ENCODE measurements at places on chromosomes 5 and 9. TPM values are rescaled to one million over a fixed set of nuclear protein-coding genes. Genes with fewer than 3 reads are reported as not detected.

DNA sequence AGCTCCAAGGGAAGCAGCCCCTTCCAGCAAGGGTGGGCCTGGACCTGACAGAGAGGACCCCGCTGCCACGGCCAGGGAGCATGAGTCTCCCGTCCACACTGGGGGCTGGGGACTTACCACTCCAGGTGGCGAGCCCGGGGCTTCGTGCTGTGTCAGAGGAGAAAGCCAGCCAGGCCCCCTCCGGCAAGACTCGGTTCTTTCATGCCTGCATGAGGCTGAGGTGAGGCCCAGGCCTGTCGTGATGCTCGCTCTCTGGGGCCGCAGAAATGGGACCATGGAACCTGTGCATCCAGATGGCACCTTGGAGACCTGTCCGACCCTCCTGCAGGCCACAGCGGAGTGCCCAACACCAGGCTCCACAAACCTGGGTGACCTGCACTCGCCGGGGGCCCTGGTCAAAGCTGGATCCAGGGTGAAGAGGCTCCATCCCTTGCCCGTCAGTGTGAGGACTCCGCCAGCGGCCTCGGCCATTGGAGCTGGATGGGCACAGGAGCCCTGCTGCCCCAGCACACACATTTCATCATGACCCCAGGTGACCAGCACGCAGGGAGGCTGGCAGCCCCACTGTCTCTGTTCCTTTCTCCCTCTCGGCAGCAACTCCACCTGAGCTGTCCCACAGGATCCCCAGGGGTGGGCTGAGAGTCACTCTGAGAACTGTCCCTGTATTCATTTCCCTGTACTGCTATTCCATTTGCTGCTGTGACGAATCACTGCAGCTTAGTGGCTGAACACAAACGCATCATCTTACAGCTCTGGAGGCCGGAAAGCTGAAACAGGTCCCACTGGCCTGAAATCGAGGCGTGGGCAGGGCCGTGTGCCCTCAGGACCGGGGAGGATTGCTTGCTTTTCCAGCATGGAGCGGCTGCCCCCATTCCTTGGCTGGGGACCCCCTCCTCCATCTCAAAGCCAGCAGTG, 24.4 kb downstream of the SLC6A18 start:
- DNase-seq = no peak

GRCh38 chr5:42492974-42493373, 69.7 kb downstream of the GHR start:
- DNase-seq = no peak

- no peak for DNase-seq
Observed at GRCh38 chr5:78129597-78129996, 164.9 kb downstream of the AP3B1 start.

GRCh38 chr9:32841314-32841713, 58.0 kb downstream of the TMEM215 start:
- DNase-seq = no peak

GRCh38 chr5:5271786-5272321, 131.7 kb downstream of the ADAMTS16 start:
- DNase-seq = no peak

GRCh38 chr9:123359106-123359505, 3.1 kb downstream of the CRB2 start:
- no peak for DNase-seq

DNA sequence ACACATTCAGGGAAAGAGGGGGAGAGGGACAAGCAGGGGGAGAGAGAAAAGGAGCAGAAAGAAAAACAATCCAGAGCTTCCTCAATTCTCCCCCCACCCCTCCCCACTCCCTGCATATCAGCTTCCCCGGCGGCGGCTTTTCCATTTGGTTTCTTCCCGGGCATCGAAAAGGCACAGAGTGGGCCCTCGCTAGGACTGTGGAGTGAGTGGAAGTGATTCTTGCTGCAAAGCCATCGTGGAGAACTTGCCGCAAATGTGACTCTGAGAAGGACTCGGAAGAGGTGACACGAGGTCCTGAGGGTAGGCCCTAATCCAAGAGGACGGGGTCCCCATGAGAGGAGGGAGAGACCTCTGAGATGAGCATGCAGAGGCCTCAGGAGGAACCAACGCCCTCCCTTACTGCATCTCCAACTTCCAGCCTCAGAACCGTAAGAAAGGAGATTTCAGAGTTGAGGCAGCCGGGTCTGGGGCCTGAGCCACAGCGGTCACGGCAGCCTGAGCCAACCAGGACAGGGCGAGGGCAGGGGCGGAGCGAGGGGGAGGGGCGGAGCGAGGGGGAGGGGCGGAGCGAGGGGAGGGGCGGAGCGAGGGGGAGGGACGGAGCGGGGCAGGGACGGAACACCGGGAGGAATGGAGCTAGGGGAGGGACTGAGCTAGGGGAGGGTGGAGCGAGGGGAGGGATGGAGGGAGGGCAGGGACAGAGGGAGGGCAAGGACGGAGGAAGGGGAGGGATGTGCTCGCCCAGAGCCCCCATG, 21.2 kb upstream of the SARDH start:
- peak; percentile 31 for DNase-seq

DNA sequence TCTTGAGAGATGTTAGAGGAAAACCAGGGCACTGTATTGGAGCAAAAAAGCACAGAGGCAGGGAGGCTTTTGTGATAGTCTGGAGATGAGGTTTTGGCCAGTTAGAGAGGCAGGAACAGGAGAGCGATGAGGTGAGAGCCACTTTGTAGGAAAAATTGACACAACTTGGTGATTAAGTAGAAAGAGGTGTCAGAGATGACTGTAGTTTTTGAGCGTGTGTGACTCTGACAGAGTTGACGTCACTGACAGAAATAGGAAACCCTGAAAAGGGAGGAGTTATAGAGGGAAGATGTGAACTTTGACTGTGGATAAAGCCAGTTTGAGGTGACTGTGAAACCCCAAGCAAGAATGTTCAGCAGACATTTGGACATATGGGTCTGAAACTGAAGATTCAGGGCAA, 15.7 kb downstream of the NFX1 start:
- no peak for DNase-seq

DNA sequence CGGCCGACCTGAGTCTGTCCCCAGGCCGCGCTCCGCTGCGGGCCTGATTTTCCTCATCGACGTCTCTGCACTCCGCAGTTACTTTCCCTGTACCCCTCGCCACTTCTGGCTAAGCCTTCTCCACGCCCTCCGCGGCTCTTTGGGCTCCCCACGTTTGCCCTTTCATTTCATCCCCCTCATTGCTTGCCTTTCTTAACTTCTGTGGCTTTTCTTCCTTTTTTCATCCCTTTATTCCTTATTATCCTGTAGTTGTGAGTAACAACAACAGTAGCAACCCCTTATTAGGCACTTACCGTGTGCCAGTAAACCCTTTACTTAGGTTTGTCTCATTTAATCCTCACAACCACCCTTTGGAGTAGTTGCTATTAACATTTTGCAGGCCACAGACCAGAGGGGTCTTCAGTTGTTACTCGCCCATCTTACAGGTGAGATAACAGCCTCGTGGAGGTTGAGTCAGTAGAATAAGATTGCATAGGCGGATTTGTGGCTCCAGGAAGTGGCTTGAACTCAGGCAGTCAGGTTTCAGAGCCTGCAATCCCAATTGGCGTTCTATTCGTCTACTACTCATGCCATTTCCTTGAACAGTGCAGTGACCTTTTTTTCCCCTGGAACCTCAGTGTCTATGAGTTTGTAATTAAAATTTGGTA, 724 bp downstream of the TCERG1 start:
- DNase-seq = no peak

DNA sequence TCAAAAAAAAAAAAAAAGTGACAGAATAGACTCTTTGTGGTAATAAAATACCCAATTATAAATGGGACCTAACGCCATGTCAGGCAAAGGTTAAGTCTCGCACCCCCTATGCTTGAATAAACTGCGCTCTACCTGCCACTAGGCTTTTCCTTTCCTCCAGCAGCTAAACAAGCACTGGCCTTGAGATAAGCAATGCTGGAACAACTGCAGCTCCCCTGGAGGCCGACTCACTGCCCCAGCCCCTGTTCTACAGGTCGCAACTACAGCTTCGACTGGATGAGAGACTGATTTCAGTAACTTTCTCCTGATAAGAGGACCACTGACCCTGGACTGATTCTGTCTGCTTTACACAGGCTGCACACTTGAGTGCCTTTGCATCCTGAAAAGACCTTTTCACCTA, 210.2 kb downstream of the HSPA4 start:
- DNase-seq = no peak

GRCh38 chr5:180140571-180140970, 68.4 kb downstream of the RASGEF1C start:
- DNase-seq = no peak

DNA sequence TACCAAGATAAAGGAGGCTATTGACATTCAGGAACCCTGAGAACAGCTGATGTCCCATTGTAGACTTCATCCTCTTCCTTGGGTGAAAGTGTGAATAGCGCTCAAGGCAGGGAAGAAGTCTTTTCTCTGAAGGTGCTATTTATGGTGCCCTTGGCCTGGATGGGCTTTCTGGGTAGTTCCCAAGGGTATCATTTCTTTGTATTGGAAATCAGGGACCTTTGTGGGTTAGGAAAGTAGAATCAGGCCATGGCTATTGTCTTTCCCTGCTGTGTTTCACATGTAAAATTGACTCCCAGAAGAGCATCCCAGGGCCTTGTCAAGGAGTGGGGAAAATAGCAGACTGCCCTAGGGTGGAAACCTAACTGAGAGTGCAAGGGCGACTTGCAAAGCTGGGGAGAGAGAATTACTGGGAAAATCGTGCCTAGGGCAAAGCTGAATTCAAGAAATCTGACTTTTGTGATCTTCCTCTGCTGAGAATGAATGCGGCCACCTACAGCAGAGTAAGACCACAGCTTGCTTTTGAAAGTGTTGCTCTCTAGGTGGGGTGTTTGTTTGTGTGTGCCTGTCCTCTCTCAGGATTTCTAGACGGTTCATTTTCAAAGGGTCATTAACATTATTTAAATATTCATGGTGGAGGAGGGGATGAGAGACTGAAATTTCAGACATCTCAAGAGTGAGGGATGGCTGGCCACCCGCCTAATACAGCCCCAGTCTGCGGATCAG, 160.6 kb downstream of the C9orf152 start:
- no peak for DNase-seq

GRCh38 chr9:107698779-107699178, 209.2 kb upstream of the KLF4 start:
- DNase-seq = no peak

DNA sequence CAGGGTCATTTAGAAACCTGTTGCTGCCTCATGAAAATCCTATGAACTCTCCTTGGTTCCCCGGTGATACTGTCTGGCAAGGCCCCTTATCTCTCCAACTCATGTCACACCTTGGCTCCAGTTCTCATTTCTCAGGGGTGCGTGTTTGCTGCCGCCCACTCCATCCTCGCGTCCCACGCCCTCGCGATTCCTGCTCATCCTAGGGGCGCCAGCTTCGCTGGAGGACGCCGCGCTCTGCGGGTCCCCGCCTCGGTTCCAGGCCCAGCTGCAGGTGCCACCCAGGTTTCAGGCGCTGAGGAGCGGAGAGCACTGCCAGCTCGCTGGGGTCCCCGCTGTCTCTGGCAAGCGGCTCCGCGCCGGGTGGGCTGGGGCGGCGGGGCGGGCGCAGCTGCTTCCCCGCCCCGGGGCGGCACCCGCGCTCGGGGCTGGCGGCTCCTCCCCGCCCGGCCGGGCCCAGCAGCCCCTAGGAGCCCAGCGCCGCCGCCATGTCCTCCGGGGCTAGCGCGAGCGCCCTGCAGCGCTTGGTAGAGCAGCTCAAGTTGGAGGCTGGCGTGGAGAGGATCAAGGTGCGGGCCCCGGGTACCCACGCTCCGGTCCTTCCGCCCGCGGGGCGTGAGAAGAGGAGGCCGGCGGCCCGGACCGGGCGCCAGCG, at the start of gene GNG10:
Gene GNG10, plus strand, starts transcription at position 456 of the 652 bp plus-strand sequence. Its CDS starts 30 bp downstream, at position 486.
- peak; percentile 67 for DNase-seq

DNA sequence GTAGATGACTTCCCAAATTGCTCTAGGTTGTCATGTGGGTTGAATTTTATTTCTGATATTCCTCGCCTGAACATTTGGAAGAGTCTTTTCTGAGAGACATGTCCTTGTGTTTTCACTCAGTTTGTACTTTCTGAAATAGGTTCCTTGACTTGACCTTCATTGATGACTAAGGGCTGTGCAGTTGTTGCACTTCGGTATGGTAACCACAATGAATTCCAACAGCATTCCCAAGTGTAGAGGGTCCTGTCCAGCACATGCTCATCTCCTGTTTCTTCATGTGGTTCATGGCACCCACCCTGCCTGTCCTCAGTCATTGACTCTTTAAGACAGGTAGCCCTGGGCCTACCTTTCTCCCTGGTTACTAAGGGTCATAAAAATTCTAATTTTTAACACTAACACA, 527.8 kb downstream of the MTRR start:
- no peak for DNase-seq

- DNase-seq = no peak
Observed at GRCh38 chr5:51397996-51398395, 14.7 kb downstream of the ISL1 start.

GRCh38 chr5:149658299-149658698, 71.8 kb upstream of the PPARGC1B start:
- no peak for DNase-seq

- no peak for DNase-seq
Observed at GRCh38 chr5:5882706-5883105, 460.2 kb downstream of the ICE1 start.

DNA sequence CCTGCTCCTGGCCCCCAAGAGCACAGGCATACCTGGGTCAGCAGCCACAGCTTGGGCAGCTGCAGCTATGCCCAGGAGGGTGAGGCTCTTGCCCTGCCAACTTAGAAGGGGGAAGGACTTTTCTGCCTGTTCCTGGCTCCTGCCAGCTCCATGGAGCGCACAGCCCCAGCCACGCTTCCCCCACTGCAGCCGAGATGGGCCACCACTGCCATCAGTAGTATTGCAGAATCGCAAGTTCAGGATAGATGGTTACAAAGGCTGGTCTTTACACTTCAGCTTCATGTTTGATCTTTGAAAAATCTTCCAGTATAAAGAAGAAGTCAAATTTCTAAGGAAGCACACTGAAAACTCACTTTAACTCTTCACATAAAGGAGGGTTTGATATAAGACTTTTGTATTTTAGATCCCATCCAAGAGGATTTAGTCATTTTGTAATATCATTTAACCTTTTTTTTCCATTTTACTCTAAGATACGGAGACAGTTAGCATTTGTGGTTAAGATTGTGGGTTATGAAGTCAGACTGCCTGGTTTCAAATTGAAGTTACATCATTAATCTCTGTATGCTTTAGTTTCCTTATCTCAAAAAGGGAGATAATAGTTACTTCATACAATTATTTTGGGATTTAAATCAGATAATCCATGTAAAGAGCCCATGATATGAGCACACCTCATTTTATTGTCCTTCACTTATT, 81.8 kb downstream of the NLN start:
- no peak for DNase-seq

DNA sequence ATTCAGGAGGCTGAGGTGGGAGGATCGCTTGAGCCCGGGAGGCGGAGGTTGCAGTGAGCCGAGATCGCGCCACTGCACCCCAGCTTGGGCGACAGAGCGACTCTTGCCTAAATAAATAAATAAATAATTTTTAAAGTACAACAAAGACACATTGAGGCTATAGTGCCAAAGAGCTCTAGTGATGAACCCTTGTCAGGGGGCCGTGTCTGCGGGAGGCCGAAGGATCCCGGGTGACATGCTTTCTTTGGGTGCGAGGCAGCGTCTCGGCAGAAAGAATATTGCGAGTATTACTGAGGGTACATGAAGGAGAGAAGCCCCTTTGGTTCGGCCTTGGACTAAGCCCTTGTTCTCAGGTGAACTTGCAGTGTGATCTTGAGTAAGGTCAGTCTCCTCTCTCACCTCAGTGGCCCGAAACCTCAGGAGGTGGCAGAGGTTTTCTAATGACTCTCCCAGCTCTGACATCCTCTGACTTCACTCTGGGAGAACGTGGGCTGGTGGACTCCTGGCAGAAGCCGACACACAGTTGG, 397 bp upstream of the RECK start:
- DNase-seq = no peak

SLC31A2 gene
- 28.5 TPM for total RNA-seq

SPATA31D3 gene
- not detected for total RNA-seq

GDNF gene
- total RNA-seq = not detected

BTNL3 gene
- total RNA-seq = not detected

RNF183 gene
- not detected for total RNA-seq

HTR1A gene
- not detected for total RNA-seq

GPR150 gene
- not detected for total RNA-seq

All from liver (tissue), 10 donors.